ENCODE measurements at places on chromosomes 7 and 10.

GRCh38 chr10:69498711-69499471, 47.6 kb downstream of the TSPAN15 start:
- DNase-seq: no peak

- DNase-seq: no peak
Observed at GRCh38 chr7:42222125-42222524, 14.9 kb downstream of the GLI3 start.

- DNase-seq: no peak
Observed at GRCh38 chr7:33762151-33762910, 143.0 kb upstream of the BMPER start.

- no peak for DNase-seq
Observed at GRCh38 chr7:74267756-74268565, 13.8 kb upstream of the RFC2 start.

- no peak for DNase-seq
Observed at GRCh38 chr10:14056610-14057332, 274.0 kb downstream of the FRMD4A start.

DNA sequence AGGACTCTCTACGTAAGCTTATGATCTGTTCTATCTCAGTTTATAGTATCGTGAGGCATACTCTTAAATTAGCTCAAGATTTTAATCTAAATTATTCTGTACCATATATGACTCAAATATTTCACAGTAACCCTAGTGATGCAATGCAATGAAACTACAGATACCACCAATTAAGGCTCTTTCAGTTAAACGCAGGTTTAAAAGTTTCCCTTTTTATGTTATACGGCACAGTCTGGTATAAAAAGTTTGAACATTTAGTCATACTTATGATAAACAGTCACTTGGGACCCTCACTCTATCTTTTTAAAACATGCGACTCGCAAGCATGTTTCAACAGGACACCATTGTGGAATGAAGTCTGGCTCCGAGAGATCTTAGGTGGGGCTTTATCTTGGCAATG, 107.2 kb downstream of the CDK6 start:
- DNase-seq: no peak

- DNase-seq: no peak
Observed at GRCh38 chr7:28533267-28533666, 120.9 kb downstream of the CREB5 start.

GRCh38 chr10:114521255-114521654, 117.0 kb upstream of the AFAP1L2 start:
- no peak for DNase-seq

DNA sequence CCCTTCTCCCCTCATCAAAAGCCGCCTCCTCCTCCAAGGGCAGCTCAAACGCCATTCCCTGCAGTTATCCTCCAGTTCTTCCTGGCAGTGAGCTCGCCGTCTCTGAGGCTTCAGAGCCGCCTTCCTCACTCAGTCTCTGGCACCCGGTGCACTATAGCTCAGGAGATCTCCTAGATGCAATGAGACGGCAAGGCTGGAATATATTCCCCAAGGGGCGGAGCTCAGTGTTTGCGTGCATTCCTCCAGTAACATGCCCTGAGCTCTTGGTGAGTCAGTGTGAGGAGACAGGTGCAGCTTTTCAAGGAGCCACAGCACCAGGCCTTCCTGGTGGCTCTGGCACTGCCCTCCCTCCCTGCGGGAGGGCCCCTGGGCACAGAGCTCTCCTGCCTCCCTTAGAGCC, 512.6 kb upstream of the FOXK1 start:
- DNase-seq: no peak

GRCh38 chr7:74501298-74501697, 47.6 kb downstream of the GTF2IRD1 start:
- DNase-seq: no peak

- DNase-seq: no peak
Observed at GRCh38 chr7:2478399-2478785, 2.2 kb upstream of the GRIFIN start.

- no peak for DNase-seq
Observed at GRCh38 chr10:128295003-128295402, 168.8 kb upstream of the MKI67 start.

GRCh38 chr10:14815681-14816080, 22.2 kb downstream of the CDNF start:
- no peak for DNase-seq

- DNase-seq: no peak
Observed at GRCh38 chr7:522071-522950, 2.7 kb upstream of the PDGFA start.

DNA sequence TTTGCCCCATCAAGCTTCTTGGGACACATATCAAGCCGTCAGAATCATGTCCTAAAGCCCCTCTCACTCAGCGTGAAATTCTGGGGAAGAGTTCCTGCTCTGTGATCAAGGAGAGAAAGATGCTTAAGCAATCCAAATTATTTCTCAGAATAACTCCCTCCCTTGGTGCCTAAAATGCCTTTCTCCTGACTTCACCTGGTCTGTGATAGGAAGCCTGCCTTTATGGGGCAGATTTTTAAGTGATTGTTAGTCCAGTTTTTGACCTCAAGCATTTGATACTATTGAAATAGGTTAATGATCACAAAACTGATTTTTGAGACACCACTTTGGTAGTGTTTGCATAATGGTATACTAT, 76.4 kb upstream of the MAGI2 start:
- DNase-seq: no peak

DNA sequence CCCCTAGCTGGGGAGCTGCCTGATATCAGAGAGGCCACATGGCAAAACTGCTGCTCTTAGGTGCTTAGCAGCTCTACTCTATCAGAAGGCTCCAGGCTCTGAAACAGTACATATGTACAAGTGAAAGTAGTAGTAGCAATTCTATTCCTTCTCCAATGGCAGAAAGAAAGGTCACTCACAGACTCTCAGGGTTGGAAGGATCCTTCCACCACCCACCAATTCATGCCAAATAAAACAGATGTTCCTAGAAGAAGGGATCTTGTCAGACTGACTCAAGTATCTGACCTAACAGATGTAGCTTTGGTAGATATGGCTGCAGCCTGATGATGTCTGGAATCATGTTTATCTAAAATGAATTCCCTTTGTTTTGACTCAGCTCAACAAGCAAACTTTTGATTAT, 8.0 kb upstream of the ALDH18A1 start:
- DNase-seq: no peak

- no peak for DNase-seq
Observed at GRCh38 chr10:132912713-132913558, 29.4 kb downstream of the CFAP46 start.

DNA sequence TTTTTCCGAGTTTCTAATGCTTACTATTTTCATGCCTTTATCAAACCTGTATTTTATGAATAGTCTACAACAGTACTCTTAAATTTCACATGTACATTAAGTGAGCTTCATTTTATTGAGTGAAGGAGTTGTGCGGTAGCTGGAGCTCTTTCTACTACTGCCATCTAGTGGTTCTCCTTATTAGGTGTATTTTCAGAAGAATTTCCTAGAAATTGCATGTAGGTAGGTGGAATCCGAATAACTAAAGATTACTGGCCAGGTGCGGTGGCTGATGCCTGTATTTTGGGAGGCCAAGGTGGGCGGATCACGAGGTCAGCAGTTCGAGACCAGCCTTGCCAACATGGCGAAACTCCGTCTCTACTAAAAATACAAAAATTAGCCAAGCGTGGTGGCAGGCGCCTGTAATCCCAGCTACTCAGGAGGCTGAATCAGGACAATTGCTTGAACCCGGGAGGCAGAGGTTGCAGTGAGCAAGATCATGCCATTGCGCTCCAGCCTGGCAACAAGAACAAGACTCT, 38.3 kb downstream of the LRRC72 start:
- peak; percentile 77 for DNase-seq

- no peak for DNase-seq
Observed at GRCh38 chr7:158546626-158547025, 41.0 kb downstream of the PTPRN2 start.

GRCh38 chr10:14173391-14173705, 157.4 kb downstream of the FRMD4A start:
- DNase-seq: no peak

- DNase-seq: no peak
Observed at GRCh38 chr7:101740981-101741725, 76.3 kb upstream of the CUX1 start.

DNA sequence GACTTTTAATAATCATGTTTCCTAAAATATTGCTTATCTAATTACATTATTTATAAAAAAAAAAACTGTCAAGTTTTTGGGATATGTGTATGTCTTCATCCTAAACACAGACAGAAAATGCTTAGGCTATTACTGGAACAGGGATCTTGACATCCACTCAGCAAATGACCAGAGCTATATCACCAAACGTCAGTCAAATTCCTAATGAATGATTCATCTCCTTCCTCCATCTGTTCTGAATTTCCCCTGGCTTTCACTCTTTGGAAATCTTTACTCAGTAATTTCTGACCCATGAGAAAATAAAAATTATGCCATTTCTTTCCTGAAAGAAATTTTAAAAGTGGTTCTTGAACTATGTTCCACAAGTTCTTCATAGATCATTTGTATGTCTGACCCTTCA, 552.4 kb upstream of the KCND2 start:
- no peak for DNase-seq

DNA sequence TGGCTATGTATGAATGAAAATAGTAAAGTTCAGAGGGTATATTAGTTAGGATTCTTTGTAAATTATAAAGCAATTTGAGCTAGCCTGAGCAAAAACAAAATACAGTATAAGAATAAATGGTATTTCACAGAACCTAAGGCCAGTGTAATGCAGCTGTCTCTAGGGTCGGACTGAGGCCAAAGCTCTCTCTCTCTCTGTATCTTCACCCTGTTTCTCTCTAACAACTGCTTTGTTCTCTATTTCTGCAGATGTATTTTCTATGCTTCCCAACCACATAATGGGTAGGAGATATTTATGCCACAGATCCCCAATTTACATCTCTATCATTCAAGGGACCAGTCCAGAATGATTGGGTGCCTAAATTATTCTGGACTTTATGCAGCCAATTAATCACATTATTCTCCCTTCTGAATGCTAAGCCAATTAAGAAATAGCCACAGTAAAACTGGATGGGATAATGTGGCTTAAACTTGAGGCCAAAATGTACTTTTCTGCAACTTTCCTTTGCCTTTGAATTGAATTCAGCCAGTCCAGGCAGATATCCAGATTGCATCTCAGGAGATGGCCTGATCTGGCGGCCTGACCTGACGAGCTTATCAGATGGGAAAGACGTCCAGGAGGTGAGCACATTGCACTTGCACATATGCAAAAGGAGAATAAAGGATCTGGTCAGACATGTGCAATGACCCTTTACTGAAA, 24.6 kb upstream of the IMMP2L start:
- no peak for DNase-seq

- DNase-seq: no peak
Observed at GRCh38 chr7:131792311-131792710, 235.9 kb upstream of the PODXL start.

DNA sequence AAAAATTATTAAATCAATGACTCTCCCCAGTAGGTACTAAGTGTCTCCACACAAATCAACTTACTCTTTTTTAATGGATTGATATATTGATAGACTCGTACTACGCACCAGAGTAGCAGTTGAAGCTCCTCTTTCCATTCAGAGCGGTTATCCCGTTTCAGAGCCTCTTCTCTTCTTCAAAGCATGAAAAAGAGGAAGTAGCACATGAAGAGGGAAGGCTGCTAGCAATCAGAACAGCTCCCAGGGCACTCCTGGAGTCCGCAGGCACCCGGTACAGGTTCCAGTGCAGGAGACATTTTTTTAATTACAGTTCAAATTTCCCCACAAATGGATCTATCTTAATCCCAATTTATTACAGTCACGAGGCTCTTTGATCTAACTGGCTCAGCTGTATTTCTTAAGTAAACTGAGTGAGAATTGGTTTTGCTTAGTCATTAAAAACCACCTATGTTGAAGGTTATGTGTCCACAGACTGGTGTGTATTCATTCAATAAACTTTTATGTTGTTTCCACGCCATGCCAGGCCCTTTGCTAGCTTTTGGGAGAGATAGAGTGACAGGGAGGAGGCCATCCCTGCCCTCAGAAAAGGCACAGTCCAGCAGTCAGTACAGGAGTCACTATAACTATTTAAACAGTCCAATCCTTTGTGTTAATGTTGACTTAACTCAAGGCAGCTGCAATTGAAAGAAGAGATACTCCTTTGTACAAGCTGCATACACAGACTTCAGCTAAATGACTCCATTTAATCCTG, 32.1 kb upstream of the CALN1 start:
- no peak for DNase-seq

DNA sequence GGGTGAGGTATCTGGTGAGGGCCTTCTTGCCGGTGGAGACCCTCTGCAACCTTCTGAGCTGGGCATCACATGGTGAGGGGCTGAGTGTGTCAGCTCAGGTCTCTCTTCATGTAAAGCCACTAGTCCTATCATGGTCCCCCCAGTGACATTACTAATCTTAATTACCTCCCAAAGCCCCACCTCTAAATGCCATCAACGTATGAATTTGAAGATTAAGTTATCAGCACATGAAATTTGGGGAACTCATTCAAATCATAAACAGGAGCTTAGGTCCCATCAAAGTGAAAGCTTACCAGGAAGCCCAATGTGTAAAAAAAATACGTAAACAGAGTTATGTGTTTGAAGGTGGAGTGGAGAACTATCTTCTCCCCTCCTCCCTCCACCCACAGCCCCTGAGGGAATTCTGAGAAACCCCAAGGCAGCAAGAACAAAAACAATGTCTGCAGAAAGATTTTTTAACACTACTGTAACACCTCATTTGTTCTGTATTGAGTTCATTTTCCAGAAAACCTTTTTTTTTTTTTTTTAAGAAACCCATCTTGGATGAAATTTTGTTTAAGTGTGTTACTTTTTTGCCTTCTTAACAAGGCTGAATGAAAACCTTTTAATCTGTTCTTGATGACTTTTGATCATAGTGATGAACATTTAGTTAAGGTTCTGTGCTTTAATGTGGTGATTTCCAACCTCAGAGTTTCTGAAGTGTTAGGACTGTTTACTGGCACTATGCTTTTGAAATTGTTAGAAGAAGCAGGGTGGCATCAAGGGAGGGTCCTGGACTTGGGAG, 19.1 kb upstream of the PCGF5 start:
- no peak for DNase-seq

GRCh38 chr10:74976565-74976964, 134.9 kb upstream of the SAMD8 start:
- no peak for DNase-seq

GRCh38 chr7:147912291-147912690, 678.3 kb upstream of the C7orf33 start:
- DNase-seq: no peak

GRCh38 chr10:91745090-91745831, 53.0 kb upstream of the TNKS2 start:
- DNase-seq: no peak

DNA sequence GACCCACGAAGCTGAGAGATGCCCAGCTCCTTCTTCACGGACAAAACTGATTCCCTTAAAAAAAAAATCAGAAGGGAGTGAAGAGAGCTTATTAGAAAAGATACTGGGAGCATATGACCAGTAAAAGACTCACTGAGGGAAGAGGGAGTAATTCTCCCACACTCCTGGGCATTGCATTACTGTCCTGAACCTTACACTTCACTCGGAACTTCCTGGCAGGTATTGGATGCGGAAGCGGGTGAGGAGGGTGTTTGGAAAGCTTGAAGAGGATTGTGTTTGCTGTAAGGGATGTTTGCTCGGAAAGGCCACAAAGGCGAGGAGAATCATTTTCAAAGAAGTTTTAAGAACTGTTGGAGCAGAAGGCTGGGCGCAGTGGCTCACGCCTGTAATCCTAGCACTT, 375 bp downstream of the HKDC1 start:
- no peak for DNase-seq
